ENCODE measurements at places on chromosomes 12 and 14.

DNA sequence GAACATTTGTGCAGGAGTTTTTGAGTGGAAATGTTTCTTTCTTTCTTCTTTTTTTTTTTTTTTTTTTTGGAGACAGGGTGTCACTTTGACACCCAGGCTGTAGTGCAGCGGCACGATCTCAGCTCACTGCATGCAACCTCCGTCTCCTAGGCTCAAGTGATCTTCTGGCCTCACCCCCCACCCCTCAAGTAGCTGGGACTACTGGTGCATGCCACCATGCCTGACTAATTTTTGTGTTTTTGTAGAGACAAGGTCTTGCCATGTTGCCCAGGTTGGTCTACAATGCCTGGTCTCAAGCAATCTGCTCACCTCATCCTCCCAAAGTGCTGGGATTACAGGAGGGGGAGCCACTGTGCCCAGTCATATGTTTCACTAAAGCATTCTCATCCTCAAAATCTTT is 69.2 kb upstream of the BCAT1 start:
- DNase-seq: no peak

- DNase-seq: no peak
These were observed 78.7 kb downstream of the HELB start for GRCh38 chr12:66380769-66381535.

DNA sequence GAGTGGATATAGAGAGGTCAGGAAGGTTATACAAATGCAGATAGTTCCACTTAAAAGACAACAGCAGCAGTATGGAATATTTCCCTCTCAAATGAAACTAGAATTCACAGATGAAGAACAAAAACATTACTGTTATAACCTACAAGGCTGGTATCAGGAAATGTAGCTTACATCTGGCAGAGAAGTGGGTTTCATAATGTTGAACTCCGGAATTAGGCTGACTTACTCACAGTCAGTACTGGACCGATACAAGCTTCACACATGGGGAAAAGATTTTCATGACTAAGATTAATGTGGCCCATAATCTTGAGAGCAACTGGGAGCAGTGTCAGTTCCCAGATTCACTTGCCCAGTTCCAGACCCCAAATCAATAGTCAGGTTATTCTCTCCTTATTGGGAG is 353.9 kb downstream of the DUSP6 start:
- DNase-seq: peak; percentile 12

- DNase-seq: peak; percentile 32
These were observed 48.5 kb downstream of the SAV1 start for GRCh38 chr14:50619569-50620141.

DNA sequence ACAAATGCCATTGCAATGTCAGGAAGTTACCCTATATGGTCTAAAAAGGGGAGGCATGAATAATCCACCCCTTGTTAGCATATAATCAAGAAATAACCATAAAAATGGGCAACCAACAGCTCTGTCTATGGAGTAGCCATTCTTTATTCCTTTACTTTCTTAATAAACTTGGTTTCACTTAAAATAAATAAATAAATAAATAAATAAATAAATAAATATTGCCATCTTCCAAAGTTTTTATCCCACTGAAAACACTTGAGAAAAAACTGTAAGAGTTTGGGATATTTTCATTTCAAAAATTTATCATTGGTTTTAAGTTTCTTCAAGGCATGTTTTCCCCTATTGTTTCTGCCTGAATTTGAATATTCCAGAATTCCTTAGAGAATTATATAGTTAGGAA is 89.8 kb downstream of the SYT10 start:
- DNase-seq: no peak

DNA sequence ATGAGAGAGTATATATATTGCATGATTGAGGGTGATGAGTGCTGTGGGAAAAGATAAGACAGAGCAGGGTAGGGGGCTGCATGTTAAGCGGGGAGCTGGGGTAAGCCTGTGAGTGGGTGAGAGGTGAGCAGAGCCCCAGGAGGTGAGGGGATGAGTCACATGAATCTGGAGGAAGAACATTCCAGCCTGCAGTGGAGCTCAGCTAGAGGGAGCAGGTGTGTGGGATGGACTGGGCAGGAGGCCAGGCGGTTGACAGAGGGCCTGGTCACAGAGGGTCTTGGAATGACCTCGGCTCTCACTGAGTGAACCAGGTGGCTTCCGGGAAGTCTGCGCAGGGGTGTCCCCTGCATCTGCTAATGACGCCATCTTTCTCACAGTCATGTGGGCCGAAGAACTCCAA is 44.4 kb downstream of the GIT2 start:
- peak; percentile 62 for DNase-seq

GRCh38 chr12:122843455-122843854 is 8.2 kb downstream of the HIP1R start:
- no peak for DNase-seq

DNA sequence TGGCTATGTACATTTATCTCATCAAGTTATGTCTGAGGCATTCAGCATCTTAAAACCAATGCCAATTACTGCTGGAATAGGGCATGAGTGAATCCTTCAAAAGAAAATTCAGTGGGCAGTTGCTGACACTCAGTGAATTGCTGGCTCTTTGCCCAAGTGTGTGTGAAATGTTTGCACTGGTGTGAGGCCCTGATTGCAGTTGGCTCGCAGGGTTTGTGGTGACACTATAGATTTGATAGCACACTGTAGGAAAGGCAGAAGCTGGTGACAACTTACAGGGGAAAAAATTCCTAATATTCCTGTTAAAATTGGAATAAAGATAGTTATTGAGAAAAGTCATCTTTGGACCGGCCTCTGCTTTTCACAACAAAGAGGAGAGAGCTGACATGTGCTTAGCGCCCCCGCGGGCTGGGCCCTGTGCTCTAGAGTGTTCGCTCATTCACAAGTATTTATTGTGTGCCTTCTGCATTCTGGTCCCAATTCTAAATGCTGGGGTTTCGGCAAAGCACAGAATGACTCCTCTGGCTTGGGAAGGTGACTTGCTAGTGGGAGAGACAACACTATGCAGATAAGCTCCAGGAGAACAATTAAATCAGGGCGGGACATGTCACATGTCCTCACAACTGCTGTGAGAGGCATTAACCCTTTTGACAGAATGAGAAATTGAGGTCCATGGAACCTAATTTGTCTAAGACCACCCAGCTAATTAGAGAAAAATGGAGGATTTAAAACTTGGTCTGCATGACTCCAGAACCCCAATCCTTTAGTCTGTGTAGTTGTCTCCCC is 418.7 kb downstream of the NPAS3 start:
- DNase-seq: no peak

GRCh38 chr12:50110127-50110761 is 1.8 kb upstream of the COX14 start:
- DNase-seq: no peak

- no peak for DNase-seq
These were observed 62.7 kb downstream of the TTC6 start for GRCh38 chr14:37658156-37658555.

GRCh38 chr12:116366456-116366776 is 88.9 kb upstream of the MED13L start:
- DNase-seq: no peak

DNA sequence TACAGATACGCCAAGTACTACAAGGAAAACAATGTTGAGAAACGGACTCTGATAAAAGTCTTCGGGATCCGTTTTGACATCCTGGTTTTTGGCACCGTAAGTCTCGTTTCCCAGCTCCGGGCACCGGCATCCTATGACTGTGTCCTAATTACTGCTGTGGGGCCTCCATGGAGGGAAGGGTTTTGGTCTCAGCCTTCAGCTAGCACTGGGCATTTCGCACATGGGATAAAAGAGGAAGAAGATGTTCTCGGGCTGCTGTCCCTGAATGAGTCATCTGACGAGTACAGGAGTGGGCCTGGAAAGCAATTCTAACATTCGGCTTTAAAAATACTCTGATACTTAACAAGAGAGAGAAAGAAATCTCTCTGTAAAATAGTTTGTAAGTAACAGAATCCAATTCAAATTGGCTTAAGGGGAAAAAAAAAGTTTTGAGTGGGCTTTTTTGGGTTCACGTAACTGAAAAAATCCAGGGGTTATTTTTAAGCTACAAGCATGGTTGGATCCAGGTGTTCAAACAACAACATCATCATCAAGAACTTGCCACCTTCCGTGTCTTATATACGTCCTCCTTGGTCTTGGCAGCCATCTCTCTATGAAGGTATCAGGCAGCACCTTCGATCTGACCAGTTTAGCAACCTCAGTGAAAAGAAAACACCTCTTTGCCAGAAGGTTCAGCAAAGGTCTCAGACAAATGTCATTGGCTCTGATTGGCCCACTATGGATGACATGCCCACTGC is 34.4 kb upstream of the P2RX4 start:
- no peak for DNase-seq

- no peak for DNase-seq
These were observed 144.0 kb downstream of the PPFIA2 start for GRCh38 chr12:81615026-81615588.

- DNase-seq: no peak
These were observed 54.1 kb upstream of the ARHGAP5 start for GRCh38 chr14:32022938-32023466.

DNA sequence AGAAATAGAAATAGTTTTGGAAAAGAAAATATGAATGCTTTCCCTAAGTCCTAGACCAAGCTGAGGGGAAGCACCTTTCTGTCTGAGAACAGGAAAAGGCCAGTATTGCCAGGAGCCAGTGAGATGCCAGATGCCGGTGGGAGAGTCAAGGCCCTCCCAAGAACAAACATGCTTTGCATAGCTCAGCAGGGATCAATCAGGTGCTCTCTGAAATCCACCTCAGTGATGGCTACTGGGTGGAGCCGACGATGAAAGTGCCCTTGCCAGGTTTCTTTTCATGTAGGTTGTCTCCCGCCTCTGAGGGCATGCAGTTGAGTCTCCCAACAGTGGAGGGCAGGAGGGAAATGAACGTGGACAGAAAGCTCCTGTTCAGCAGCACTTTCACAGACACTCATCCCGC is 28.3 kb downstream of the DEGS2 start:
- no peak for DNase-seq

DNA sequence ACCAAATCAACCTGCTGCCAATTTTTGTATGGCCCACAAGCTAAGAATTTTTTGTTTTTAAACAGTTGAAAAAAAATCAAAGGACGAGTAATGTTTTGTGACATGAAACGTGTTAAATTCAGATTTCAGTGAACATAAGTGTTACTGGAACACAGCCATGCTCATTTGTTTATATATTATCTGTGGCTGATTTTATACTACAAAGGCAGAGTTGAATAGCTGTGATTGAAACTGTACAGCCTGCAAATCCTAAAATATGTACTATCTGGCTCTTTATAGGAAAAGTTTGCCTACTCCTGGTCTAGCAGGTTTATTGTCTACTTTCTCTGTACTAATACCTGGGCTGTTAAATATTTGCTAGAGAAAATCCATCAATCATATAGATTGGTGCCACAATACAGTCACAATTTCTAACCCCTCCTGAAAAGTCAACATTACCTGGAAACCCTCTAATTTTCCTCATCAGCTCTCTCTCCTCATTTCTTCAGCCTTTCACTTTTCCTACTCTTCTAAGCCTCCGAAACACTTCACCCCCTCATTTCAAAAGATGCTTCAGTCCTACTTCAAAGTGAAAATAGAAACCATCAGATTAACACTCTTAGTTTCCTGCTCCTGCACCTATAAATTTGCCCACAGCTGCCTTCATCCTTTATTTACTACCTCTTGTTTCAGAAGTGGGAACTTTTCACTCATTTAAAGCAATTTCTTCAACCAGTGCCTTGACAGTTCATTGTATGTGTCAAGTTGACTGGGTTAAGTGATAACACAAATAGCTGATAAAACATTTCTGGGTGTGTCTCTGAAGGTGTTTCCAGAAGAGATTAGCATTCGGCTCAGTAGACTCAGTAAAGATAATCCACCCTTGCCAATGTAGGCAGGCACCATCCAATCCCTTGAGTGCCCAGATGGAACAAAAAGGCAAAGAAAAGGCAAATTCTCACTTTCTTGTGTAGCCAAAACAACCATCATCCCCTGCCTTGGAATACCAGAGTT is 18.0 kb upstream of the C2CD5 start:
- no peak for DNase-seq

DNA sequence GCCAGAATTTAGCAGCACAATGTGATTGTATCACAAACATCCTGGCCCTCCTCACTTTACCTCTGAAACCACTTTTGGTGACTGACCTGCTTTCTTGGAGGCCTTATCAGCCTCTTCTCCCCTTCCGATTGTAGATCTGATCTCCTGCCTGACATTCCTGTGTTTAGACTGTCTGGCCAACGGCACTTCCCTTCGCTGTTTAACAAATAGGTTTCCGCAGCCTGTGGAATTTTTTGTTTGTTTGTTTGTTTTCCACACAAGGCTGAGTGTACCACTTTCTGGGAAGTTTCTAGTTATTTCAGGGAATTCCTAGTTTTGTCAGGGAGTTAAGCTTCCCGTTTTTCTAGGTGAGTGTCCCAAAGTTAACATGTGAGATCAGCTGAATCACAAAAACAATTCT is 65.9 kb upstream of the CDKN3 start:
- DNase-seq: no peak

DNA sequence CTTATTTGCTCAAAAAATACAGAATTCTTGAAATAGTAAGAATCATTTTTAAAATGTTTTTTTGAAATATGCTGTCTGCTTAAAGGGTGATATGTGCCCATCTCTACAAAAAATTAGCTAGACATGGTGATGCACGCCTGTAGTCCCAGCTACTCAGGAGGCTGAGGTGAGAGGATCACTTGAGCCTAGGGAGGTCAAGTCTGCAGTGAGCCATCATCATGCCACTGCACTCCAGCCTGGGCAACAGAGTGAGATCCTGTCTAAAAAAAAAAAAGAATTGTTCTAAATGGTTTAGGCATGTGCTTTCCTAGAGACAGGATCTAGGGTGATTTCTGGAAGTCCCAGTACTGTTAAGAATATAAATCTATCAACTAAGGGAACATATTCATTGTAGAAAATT is 75.6 kb upstream of the HECTD1 start:
- DNase-seq: no peak

GRCh38 chr14:21987937-21988336 is 314.3 kb upstream of the OR4E1 start:
- peak; percentile 19 for DNase-seq

DNA sequence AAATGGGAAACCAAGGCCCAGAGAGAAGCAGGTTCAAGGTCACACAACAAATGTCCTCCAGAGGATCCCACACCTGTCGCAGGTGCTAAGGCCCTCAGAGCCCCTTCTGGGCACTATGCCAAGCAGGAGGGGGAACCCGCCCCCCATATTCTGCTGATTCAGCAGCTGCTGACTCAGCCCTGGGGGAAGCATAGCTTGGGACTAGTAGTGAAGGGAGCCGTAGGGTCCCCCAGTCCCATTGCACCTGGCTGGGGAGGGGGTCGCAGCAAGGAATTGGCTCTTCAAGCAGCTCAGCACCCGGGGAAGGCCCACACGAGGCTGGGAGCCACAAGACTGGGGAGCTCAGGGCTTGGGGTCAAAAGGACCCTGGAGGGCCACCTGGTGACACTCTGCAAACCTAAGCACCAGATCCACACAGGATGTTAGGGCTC is 1.0 kb downstream of the RASAL1 start:
- DNase-seq: no peak

- DNase-seq: no peak
These were observed 142.8 kb downstream of the SCARB1 start for GRCh38 chr12:124720681-124721500.

- no peak for DNase-seq
These were observed 49.9 kb upstream of the BBS10 start for GRCh38 chr12:76398106-76398505.
